ENCODE measurements at places on chromosomes 1 and 21. TPM values are rescaled to one million over a fixed set of nuclear protein-coding genes. Genes with fewer than 3 reads are reported as not detected.

DDI2 gene
- 27.5 TPM for total RNA-seq

RASSF5 gene
- 177 TPM for total RNA-seq

TCEA3 gene
- total RNA-seq = 12.3 TPM

DNA sequence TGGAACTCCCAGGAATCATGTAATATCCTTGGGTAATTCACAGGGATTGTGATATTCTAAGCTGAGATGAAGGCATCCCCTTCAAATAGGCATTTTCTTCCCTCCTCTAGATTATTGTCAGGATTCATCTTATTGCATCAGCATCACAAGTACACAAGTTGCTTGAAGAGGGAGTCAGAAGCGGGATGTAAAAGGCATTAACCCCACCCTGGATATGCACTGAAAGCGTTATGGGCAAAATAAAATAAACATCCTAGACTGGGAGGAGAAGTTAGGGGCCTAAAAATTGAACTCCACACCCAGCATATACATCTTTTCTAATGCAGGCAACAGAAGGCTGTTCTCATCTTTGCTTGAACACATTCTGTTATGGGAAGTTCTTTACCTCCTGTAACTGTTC is 381.2 kb downstream of the SETD4 start:
- no peak for DNase-seq

GRCh38 chr1:100414693-100415497 is 62.6 kb downstream of the CDC14A start:
- DNase-seq = no peak

All from T-helper 17 cell (primary cell).